Activated B cell treated with CpG ODN at 0.5 μM for 24 hours (primary cell): ENCODE measurements at places on chromosomes 11 and 22.
A peak's percentile ranks its signal among the peaks of the same experiment; 100 is the strongest.

DNA sequence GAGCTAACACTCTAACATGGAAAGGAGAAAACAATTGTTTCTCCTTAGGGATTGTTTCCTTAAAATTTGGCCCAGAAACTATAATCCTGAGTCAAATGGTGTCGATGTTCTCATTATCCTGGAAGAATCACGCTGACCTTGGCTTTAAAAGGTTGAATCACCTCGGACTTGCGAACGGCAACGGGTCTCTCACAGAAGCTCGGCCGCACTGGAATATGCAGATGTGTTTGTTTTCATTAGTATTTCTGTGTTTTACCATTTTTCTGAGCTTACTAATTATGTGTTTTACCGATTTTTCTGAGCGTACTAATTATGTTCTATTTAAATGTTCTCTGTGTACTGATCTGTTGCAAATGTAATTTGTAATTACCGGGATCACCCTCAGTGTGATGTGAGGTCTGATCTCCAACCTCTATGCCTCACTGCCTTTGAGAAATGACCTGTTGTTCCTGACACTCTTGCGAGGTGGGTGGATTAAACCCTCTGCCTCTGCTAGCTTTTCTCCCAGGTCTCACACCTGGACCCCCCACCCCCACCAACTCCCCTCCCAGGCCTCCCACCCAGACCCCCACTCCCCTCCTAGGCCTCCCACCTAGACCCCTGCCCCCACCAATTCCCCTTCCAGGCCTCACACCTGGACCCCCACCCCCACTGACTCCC lies 38.3 kb upstream of the BRSK2 start:
- H3K27ac ChIP-seq: no peak overlapping the region
- H3K36me3 ChIP-seq: no peaks in the 10 kb centered on the region
- no peak for DNase-seq
- H3K4me3 ChIP-seq: no peak overlapping the region
- no peaks in the 10 kb centered on the region for H3K4me1 ChIP-seq

DNA sequence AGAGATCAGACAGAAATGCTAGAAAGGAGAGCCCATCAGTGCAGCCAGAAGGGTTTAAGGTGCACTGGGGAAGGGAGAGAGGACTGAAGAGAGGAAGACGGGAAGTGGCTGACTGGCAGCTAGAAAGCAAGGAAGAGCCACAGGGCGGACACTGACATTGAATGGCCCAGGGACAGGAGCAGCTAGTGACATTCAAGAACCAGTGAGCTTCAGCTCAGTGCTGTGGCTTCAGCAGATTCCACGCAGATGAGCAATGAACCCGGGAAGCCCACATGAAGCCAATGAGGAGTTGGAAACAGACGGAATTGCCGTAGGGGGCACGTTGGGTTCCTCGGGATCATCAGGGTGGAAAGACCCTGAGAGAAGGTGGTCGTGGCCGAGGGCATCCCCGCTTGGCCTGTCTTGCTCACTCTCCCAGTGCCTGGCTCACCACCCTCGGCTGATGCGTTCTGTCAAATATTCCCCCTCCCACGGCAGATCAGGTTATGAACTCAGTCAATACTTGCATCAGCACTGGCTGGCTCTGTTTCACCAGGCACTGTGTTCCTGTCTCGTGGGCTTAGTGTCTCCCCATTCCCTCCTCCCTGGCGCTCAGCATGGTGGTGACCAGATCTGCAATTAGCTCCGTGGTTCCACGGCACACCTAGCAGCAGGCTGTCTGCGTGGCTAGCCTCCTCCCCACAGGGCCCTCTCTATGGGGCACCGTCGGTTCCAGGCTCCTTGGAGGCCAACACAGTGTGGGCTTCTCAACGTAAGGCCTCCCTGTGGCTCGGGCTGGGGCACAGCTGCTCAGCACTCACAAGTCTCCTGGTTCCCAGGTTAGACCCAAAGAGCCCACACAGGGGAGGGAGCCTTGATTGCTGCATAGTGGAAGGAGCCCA lies 145.5 kb downstream of the TRIM29 start:
- H3K27ac ChIP-seq: no peak overlapping the region
- no peaks in the 10 kb centered on the region for H3K4me1 ChIP-seq
- peaks cover 18% of the 10 kb centered on the region for H3K27me3 ChIP-seq
- no peak for DNase-seq

- H3K27ac ChIP-seq: no peak overlapping the region
- H3K27me3 ChIP-seq: no peaks in the 10 kb centered on the region
- peaks cover 54% of the 10 kb centered on the region for H3K4me1 ChIP-seq
- H3K4me3 ChIP-seq: no peak overlapping the region
- H3K36me3 ChIP-seq: no peaks in the 10 kb centered on the region
These were observed 60.3 kb downstream of the IRAG1 start for GRCh38 chr11:10633261-10633660.

- no peak for DNase-seq
- H3K4me3 ChIP-seq: no peak overlapping the region
- no peaks in the 10 kb centered on the region for H3K27me3 ChIP-seq
- H3K4me1 ChIP-seq: peaks cover 75% of the 10 kb centered on the region
- peaks cover 22% of the 10 kb centered on the region for H3K36me3 ChIP-seq
- H3K27ac ChIP-seq: no peak overlapping the region
These were observed 9.0 kb downstream of the TRIM44 start for GRCh38 chr11:35671396-35672127.

- no peaks in the 10 kb centered on the region for H3K36me3 ChIP-seq
- peaks cover 60% of the 10 kb centered on the region for H3K27me3 ChIP-seq
- no peak for DNase-seq
- H3K4me1 ChIP-seq: no peaks in the 10 kb centered on the region
- no peak overlapping the region for H3K4me3 ChIP-seq
These were observed 965 bp upstream of the PAMR1 start for GRCh38 chr11:35526370-35526792.

GRCh38 chr11:76186776-76187279 lies 19.5 kb downstream of the WNT11 start:
- no peak overlapping the region for H3K27ac ChIP-seq
- no peaks in the 10 kb centered on the region for H3K36me3 ChIP-seq
- no peaks in the 10 kb centered on the region for H3K4me1 ChIP-seq
- DNase-seq: no peak
- H3K27me3 ChIP-seq: peaks cover 4% of the 10 kb centered on the region

- peak overlapping the region; percentile 52 for H3K4me3 ChIP-seq
- H3K27me3 ChIP-seq: peaks cover 23% of the 10 kb centered on the region
- H3K4me1 ChIP-seq: peaks cover 35% of the 10 kb centered on the region
- no peaks in the 10 kb centered on the region for H3K36me3 ChIP-seq
- no peak for DNase-seq
These were observed 3.3 kb downstream of the TMEM121B start for GRCh38 chr22:17117890-17118289.
